ENCODE measurements at places on chromosomes 4 and X. TPM values are rescaled to one million over a fixed set of nuclear protein-coding genes. Genes with fewer than 3 reads are reported as not detected.

WNK3 gene
- total RNA-seq = 0.87 TPM

ZXDB gene
- total RNA-seq = 13.2 TPM

NDST4 gene
- total RNA-seq = 0.66 TPM

HHIP gene
- 1.4 TPM for total RNA-seq

CD38 gene
- not detected for total RNA-seq

RIPPLY1 gene
- not detected for total RNA-seq

TXK gene
- not detected for total RNA-seq

SMR3B gene
- total RNA-seq = not detected

SSR4 gene
- 50.1 TPM for total RNA-seq

SSX3 gene
- total RNA-seq = not detected

KLB gene
- total RNA-seq = not detected

ADAMTS3 gene
- 3.6 TPM for total RNA-seq

SEPTIN11 gene
- total RNA-seq = 241 TPM

TLR6 gene
- total RNA-seq = 3.0 TPM

KIT gene
- total RNA-seq = 0.89 TPM

BTC gene
- total RNA-seq = 0.25 TPM

RAB33A gene
- total RNA-seq = 4.3 TPM

PNMA6A gene
- 3.5 TPM for total RNA-seq

ZDHHC15 gene
- total RNA-seq = 0.11 TPM

RTL3 gene
- not detected for total RNA-seq

ABCG2 gene
- total RNA-seq = 2.3 TPM

CENPI gene
- total RNA-seq = 18.1 TPM

FMR1 gene
- 33.6 TPM for total RNA-seq

CFAP99 gene
- total RNA-seq = not detected

GYPB gene
- total RNA-seq = not detected

AREG gene
- total RNA-seq = 0.11 TPM

ZNF630 gene
- total RNA-seq = 1.5 TPM

COL4A5 gene
- total RNA-seq = 57.7 TPM

RASL11B gene
- total RNA-seq = not detected

CABS1 gene
- not detected for total RNA-seq

SLC25A4 gene
- 15.9 TPM for total RNA-seq

SUPT20HL1 gene
- total RNA-seq = 0.11 TPM

TEX13A gene
- total RNA-seq = not detected

ADH1B gene
- total RNA-seq = 0.33 TPM

CCNB3 gene
- 0.12 TPM for total RNA-seq

RHOH gene
- total RNA-seq = not detected

SLC6A8 gene
- 7.0 TPM for total RNA-seq

CT47B1 gene
- not detected for total RNA-seq

TMPRSS11B gene
- not detected for total RNA-seq

CLCN4 gene
- 0.77 TPM for total RNA-seq

RPS6KA6 gene
- 14.6 TPM for total RNA-seq

CSN1S1 gene
- not detected for total RNA-seq

SORCS2 gene
- total RNA-seq = 1.5 TPM

GABRA4 gene
- total RNA-seq = not detected

GPC3 gene
- total RNA-seq = not detected
